ENCODE measurements at places on chromosomes 6 and 20. TPM values are rescaled to one million over a fixed set of nuclear protein-coding genes. Genes with fewer than 3 reads are reported as not detected.

The MYMX gene
- not detected for total RNA-seq

The ZSCAN16 gene
- 2.2 TPM for total RNA-seq

The MYCT1 gene
- not detected for total RNA-seq

The DBNDD2 gene
- 1.8 TPM for total RNA-seq

The SH3BGRL2 gene
- 1.6 TPM for total RNA-seq

The DLK2 gene
- total RNA-seq: not detected

The RBBP8NL gene
- total RNA-seq: not detected

The ENPP5 gene
- total RNA-seq: 0.78 TPM

The LZTS3 gene
- total RNA-seq: 2.6 TPM

The ZNF184 gene
- total RNA-seq: 7.0 TPM

The GTSF1L gene
- not detected for total RNA-seq

The ANGPT4 gene
- not detected for total RNA-seq

The PTK6 gene
- under 0.01 TPM for total RNA-seq

The TMEM170B gene
- 2.9 TPM for total RNA-seq

The AIG1 gene
- total RNA-seq: 23.5 TPM

The SLC22A2 gene
- total RNA-seq: not detected

The DEFB124 gene
- total RNA-seq: not detected

The SLC52A3 gene
- total RNA-seq: not detected

The GABRR1 gene
- total RNA-seq: not detected

The ZSCAN9 gene
- total RNA-seq: 5.5 TPM

The PLA2G7 gene
- total RNA-seq: not detected

The BANF2 gene
- not detected for total RNA-seq

The RNASET2 gene
- total RNA-seq: 12.5 TPM

The BLTP3A gene
- total RNA-seq: 4.4 TPM

The PPP1R16B gene
- total RNA-seq: not detected

The GLP1R gene
- total RNA-seq: not detected

The KCNK16 gene
- not detected for total RNA-seq

The NECAB3 gene
- total RNA-seq: 23.3 TPM

The SDC4 gene
- 65.5 TPM for total RNA-seq

The AVP gene
- total RNA-seq: not detected

The SCAF8 gene
- 39.1 TPM for total RNA-seq

The PNLDC1 gene
- 0.73 TPM for total RNA-seq

The DDX27 gene
- total RNA-seq: 40.3 TPM

The COL11A2 gene
- 0.20 TPM for total RNA-seq

The POU3F2 gene
- not detected for total RNA-seq

The DNPH1 gene
- 65.4 TPM for total RNA-seq

The NRSN1 gene
- total RNA-seq: not detected
